ENCODE measurements at places on chromosomes 5 and 9.

DNA sequence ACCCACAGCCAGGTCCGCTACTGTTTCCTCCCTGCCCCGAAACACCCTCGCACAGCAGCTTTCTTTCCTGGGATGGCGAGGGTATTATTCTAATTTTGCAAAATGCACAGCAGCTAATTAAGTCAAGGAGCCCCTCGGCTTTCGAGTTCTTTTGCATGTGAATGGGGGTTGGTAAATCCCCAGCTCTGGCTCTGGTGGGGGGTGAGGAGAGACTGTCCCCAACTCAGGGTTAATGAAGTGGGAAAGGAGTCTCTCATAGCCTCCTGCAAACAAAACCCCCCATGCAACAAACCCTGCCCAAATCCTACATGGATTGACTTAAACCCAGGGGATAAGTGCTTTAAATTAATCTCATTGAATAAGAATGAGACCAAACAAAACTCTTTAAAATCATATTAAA, 8.8 kb downstream of the BARHL1 start:
- no peak for DNase-seq

DNA sequence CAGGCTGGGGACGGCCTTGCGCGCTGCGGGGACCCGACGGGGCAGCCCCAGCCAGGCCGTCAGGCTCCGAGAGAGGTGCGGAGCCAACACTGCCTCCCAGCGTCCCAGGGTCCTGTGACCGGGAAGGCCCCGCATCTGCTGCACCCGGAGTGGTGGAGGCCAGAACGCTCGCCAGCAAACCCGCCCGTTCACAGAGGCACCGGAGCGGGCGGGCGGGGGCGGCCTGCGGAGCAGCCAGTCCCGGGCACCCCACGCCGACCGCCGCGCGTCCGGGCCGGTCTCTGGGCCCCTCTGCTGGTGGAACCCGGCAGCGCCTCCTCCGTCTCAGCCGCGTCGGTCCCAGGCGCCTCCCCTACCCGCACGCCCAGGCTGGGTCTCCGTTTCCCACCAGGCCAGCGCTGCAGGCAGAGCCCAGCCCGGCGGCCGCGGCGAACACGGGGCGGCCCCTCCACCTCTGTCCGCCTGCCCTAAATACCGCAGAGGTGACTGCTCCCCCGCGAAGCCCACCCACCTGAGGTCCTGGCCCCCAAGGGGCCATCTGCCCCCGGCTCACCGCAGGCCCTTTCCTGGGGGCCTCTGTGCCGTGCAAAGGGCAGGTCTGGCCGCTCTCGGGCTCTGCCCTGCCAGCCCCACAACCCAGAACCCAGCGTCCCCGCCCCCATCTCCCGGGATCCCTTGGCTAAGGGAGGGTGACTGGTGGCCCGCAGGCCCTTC, 15.9 kb downstream of the EXD3 start:
- DNase-seq, result peak; percentile 53

DNA sequence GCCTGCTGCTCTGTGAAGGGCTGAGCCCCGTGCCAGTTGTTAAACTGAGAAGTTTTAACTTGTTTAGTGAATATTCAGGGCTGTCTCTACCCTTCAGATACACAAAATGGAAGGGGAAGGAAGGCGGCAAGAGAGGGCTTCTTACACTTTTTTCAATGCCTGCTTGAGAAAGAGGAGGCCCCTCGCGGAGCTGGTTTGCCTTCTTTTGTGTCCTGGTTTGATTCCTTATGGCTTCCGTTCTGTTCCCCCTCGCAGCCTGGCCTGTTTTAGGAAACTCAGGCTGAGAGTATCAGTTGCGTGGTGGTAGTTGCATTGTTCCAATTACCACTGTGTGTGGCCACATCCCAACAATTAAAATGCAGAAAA, 1.0 kb downstream of the FAM53C start:
- DNase-seq, result peak; percentile 13

DNA sequence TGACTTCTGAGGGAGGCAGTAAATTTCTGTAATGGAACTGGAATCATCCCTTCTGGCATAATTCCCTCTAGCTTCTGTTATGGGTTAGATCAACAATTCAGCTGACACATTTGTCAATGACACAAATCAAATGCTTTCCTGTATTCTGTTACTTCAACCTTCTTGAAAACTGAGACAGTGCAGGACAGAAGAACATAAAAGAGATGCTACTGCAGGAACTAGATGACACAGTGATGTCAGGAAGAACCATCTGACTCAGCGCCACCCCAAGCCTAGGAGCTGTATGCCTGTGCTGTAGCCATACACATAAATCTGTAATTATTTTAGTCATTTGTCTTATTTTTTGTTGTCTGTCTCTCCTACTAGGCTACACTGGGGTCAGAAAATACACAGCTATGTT, 18.2 kb upstream of the CEP120 start:
- DNase-seq, result no peak

- DNase-seq, result no peak
These were observed 26.9 kb upstream of the RNF38 start for GRCh38 chr9:36426945-36427344.

GRCh38 chr5:18765304-18765703, 1131.0 kb downstream of the TAF11L14 start:
- no peak for DNase-seq

DNA sequence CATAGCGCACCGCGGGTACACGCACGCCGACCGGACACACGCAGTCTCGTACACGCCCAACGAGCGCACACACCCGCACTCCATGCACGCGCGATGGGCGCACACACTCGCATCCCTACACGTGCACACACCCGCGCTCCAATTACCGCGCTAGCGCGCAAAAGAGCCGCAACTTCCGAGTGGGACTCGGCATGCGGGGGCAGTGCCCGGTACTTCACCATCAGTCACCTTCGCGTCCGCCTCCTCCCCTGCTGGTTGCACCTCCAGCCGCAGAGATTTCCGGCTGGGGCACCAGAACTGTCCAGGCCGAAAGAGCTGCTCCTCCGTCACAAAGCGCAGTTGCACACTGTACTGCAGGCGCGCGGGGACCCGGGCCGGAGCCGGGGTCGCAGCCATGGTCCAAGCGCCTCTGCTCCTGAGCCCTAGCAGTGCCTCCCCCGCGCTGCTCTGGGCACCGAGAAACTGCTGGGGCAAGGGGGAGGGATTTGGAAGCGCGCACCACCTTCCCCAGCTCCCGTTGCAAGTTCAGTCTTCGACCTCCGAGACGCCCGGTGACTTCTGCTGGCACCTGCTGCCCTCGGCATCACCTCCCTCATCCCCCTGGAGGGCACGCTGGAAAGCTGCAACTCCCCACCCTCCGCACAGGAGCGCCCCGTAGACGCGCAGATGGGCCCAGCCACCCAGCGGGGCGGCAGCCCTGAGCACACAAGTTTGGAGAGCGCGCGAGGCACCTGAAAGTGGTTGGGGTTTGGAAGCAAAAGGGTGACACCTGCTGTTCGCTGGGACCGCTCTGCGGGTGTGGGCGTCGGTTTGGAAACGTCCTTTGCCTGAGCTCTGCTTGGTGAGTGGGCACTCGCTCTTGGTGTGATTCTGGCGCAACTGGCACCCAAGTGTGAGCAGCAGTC, 337.4 kb upstream of the PUM3 start:
- DNase-seq, result no peak

GRCh38 chr5:95861221-95861863, 38.8 kb upstream of the GLRX start:
- peak; percentile 23 for DNase-seq

GRCh38 chr5:127944125-127944524, 139.4 kb upstream of the SLC12A2 start:
- DNase-seq, result no peak

DNA sequence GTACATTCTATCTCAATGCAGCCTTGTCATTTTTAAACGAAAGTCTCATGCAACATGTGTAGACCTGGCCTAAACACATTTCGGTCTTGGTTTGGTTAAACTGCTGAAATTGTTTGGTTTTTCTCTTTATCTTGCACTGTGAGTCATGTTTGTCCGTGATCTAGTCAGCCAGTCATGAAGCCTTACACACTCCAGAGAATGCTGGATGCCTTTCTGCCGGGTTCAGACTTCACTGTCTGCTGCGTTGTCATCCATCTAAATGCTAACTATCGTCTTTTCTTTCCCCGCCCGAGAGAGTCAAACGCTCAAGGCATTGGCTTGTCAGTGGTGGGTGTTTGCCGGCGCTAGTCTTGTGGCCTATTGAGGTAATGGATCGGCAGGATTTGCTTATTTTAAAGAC, 1194.6 kb upstream of the WWC1 start:
- no peak for DNase-seq

DNA sequence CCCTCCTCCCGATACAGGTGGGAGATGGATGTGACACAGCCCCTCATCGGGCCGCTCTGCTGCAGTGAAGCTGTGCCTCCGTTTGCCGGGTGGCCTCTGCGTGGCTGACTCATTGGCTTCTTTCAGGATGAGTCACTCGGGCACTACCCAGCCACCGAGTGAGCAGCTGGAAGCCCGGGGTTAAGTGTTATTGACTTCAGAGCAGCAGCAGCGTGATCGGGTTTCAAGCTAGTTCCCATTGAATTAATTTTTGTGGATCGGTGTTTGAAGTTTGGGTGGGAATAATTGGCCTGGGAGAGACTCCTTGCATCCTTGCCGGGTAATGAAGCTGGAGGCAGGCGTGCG, 266.4 kb upstream of the IRX4 start:
- DNase-seq, result no peak

- peak; percentile 4 for DNase-seq
These were observed at the start of gene NEURL1B for GRCh38 chr5:172640822-172641358. Gene NEURL1B, plus strand, starts transcription at chr5:172641263. Its CDS starts 144 bp downstream, at chr5:172641407.

DNA sequence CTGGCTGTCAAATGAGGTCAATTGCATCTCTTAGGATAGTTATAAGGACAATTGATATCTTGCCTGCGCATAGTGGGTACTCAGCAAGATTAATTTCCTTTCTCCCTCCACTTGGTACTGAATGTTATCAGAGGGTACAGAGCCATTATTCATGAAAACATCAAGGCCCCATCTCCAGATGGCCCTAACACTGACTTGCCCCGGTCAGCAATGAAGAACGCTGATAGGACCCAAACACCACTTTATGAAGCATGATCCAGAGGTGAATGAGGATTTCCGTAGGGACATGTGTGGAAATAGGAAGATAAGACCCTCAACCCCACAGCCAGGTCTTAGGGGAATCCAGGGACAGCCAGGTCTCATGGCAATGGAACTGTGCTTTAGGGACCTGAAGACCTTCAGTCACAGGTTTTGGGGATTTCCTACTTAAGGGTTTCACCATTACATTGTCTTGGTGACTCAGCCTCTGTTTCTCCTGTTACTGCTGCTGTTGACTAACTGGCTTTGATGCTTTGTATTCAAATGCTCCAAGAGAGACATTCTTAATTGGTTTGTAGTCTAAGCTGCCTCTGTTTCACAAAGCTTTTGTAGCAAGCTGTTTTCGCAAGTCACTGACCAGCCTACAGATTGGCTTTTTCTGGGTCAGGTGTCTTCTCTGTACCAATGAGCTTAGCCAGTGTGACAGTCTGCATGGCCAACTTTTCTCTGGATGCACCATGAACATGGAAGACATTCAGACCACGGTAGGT, 35.3 kb upstream of the IQGAP2 start:
- DNase-seq, result peak; percentile 4

All from T-helper 2 cell (primary cell).